ENCODE measurements at places on chromosomes 3 and 15.

GRCh38 chr3:129938140-129938930 lies 36.2 kb upstream of the TRH start:
- no peak for DNase-seq

DNA sequence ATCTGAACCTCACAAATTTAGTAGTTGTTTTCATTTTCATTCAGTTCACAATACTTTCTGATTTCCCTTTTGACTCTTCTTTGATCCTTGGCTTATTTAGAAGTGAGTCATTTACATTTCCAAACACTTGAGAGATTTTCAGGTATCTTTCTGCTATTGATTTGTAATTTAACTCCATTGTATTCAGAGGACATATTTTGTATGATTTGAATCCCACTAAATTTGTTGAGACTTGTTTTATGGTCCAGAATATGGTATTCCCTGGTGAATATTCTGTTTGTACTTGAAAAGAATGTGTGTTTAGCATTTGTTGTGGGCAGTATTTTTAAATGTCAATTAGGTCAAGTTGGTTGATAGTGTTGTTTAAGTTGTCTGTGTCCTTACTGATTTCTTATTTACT lies 29.6 kb downstream of the FAN1 start:
- DNase-seq = no peak

DNA sequence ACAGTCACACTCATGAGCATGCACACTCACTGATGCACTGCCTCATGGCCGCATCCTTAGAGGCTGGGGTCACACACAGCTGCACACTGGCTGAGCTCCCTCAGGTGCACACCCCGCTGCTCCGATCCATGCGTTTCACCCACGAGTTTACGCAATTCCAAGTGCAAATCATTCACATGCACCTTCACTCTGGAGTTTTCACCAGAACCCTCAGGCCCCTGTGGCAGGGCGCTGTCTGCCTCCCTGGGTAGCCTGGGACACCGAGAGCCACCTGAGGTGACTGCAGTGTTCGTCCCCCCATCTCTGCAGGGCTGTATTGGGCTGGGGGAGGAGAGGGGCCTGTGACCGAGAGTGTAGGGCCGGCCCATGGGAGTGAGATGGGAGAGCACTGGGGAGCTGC lies 134.8 kb downstream of the FBLN2 start:
- no peak for DNase-seq

GRCh38 chr3:109337393-109337792 lies at the start of gene DPPA4:
Gene DPPA4 (minus strand): TSS chr3:109337546. CDS start chr3:109337517, 29 bp downstream.
- no peak for DNase-seq

- peak; percentile 33 for DNase-seq
Observed at GRCh38 chr3:51024765-51025632, 350.3 kb downstream of the DOCK3 start.

- no peak for DNase-seq
Observed at GRCh38 chr3:17394541-17395155, 347.8 kb downstream of the TBC1D5 start.

GRCh38 chr3:13516760-13517135 lies 32.2 kb upstream of the FBLN2 start:
- no peak for DNase-seq

- DNase-seq = no peak
Observed at GRCh38 chr3:7447197-7447769, 586.4 kb downstream of the GRM7 start.

- DNase-seq = no peak
Observed at GRCh38 chr3:49248840-49249227, 28.2 kb downstream of the C3orf62 start.

DNA sequence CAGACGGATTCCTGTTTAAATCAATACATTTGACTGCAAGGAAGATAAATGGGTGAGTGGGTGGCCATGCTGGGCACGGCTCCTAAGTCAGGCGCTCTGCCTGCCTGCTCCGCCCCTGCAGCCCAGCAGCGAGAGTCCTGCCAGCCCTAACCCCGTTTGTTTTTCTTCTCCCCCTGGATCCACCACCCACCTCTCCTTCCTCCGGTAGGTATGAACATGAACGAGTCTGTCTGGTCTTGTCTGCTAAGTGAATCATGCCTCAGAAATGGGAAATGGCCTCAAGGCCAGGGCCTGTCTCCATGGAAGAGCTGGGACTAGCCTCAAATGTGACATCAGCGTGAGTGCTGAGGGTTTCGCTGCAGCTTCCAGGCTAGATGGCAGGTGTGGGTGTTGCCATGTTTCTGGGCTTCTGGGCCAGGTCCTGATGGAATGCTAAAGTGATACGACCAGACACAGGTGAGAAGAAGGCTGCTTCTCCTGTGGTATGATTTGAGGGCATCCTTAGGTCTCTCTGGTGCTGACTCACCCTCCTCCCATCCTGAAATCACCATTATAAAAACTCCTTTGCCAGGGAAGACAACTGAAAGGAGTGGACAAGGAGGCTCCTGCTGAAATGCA lies 5.6 kb upstream of the FEM1B start:
- no peak for DNase-seq
